Fibroblast of lung (primary cell): ENCODE measurements at places on chromosomes 3 and 15. TPM values are rescaled to one million over a fixed set of nuclear protein-coding genes. Genes with fewer than 3 reads are reported as not detected.
A peak's percentile ranks its signal among the peaks of the same experiment; 100 is the strongest.

- DNase-seq = no peak
Observed at GRCh38 chr3:1677576-1678156, 421.0 kb upstream of the CNTN4 start.

DNA sequence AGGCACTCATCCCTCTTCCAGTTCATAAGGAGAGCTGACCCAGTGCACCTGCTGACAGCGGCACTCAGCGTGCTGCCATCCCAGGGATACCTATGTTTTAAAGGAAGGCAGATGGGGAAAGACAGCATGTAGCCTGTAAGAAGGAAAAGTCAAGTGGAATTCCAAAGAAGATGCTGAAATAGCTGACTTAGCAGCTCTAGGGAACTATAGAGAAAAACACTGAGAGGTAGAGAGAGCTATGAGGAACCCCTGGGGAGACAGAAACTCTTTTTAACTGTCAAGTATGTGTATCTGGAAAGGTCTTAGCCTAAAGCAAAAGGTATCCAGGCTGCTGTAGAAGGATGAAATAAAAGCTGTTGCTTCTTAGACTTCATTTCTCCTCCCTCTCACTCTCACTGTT lies 113.4 kb upstream of the BCL6 start:
- DNase-seq = no peak

The DAPK2 gene
- 3.6 and 21.4 TPM in 2 replicates for polyA plus RNA-seq

The STAC gene
- polyA plus RNA-seq = 3.1 and 7.4 TPM in 2 replicates

The A4GNT gene
- polyA plus RNA-seq = not detected in 2 replicates

DNA sequence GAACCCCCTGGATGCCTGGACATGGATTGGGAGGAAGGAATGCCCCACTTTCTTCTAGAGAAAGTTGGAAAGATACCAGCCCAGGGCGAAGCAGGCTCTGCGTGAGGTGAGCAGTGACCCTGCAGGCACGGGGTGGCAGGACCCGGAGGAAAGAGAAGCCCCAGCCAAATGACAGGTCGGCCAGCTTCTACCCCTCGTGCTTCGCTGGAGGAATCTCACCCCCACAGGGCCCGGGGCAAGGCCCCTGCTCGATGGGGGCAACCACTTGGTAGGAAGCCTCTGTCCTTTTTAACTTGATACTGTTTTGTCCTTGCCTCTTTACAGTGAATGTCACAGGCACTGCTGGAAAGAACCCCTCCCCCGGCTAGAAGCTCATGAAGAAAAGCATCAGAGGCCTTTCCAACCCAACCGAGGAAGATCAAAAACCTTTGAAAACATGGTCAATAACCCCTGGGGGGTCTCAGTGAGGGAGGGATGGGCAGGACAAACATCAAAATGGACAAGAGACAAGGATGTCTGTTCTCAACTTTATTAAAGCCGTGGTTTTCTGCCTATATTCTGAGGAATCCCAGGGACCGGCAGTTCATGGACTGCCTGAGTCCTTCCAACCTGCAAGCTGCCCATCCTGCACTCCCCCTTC lies 54.4 kb downstream of the SH3BP5 start:
- DNase-seq = no peak

DNA sequence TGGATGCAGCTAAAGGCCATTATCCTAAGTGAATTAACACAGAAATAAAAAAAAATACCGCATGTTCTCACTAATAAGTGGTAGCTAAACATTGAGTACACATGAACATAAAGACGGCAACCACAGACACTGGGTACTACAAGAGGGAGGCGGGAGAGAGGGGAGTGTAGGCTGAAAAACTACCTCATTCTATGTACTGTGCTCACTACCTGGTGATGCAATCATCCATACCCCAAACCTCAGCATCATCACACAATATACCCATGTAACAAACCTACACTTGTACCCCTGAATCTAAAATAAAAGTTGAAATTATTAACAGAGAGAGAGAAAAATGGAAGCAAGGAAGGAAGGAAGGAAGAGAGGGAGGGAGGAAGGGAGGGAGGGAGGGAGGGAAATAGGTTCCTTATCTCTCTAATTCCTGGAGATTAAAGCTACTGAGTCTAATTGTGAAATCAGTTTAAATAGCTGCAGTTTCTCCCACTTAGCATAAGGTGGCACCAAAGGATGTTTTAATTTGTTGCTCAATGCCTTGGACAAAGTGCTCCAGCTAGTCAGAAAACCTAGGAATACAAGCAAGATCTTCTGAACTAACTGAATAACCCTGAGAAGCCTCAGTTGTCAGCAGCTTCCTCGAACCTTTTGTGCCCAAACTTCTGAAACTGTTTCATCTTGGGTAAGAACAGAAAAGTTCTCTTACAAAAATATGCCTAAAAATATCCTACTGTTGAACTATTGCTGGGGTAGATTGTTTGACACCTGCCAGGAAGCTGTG lies 79.4 kb upstream of the ATP11B start:
- peak; percentile 82 for DNase-seq

- DNase-seq = no peak
Observed at GRCh38 chr3:83662381-83662960, 1296.3 kb upstream of the CADM2 start.

DNA sequence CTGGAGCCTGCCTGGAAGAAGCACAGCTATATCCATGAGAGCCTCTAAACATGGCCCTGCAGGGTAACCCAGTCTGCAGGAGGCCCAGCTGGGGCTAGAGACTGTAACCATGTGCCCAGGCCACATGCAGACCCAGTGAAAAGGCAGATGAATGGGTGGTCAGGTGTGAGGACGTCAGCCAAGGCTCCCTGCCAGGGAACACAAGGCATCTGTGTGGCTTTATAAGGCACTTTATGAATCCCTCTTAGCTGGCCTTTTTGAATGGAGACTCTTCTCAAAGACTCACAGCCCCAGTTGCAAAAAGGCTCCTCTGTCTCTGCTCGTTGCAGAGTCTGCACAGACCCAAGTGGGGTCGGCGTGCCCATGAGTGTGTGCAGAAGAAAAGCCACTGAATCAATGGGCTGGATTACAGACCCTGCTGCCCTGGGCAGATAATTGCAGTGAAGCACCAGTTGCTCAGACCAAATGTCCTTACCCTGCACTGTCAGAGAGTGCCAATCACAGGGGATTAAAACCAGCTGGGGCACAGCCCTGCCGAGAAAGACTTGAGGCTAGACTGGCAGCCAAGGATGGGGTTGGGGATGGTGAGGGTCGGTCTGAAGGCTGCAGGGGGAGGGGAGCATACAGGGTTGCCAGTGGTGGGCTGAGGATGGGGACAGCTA lies 154.2 kb downstream of the RAB11A start:
- peak; percentile 20 for DNase-seq

- DNase-seq = peak; percentile 6
Observed at GRCh38 chr3:65902304-65902793, 136.4 kb downstream of the MAGI1 start.

- peak; percentile 23 for DNase-seq
Observed at GRCh38 chr3:4290272-4290893, 12.8 kb upstream of the SETMAR start.

- no peak for DNase-seq
Observed at GRCh38 chr3:54355800-54356199, 233.4 kb downstream of the CACNA2D3 start.

DNA sequence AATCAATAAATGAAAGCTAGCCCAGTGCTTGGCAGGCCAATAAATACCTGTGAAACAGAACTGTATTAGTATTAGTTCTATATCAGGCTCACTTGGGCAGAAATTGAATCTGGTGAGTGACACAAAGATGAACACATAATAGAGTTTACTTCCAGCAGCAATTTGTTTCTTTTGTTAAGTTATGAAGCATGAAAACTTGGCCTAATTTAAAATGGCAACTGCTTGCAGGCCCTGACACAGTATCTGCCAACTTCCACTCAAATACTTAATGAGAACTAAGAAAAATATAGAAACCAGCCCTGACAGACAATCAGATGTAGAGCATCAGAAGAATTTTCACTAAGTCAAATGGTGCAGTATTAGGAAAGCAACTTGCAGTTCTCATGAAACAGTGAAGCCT lies 37.6 kb upstream of the LRIG1 start:
- no peak for DNase-seq

GRCh38 chr3:51945926-51946705 lies 4.0 kb downstream of the PARP3 start:
- DNase-seq = no peak

DNA sequence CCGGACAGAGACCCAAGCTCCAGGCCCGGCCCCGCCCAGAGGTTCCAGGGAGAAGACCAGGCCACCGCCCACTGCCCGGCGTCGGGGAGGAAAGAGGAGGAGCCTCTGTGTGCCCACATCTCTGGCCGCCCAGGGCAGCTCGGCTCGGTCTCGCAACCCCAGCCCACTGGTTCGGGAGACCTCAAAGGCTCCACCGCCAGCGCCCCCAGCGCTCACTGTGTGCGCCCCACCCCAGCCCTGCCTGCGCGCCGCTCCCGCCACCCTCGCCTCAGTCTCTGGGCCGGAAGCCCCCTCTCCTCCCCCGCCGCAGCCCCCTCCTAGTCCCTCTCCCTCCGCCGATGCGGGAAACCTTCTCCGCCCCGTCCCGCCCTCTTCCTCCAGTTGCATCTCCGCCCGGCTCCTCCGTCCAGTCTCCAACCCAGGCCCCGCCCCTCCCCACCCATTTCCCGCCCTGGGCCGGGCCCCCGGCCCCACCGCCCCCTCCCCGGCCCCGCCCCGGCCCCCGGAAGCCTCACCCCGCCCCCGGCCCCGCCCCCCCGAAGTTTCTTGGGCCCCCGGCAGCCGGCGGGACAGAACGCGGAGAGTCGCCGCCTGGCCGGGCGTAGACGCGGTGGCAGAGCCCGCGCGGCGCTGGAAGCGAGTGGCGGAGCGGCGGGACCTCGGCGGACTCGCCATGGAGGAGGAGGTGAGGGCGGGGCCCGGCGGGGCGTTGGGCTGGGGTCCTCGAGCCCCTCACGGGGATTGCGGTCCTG lies at the start of gene PLEKHO2:
Gene PLEKHO2 (plus strand): TSS at position 572 of the 752 bp plus-strand sequence. CDS start 102 bp downstream, at position 674.
- peak; percentile 96 for DNase-seq

DNA sequence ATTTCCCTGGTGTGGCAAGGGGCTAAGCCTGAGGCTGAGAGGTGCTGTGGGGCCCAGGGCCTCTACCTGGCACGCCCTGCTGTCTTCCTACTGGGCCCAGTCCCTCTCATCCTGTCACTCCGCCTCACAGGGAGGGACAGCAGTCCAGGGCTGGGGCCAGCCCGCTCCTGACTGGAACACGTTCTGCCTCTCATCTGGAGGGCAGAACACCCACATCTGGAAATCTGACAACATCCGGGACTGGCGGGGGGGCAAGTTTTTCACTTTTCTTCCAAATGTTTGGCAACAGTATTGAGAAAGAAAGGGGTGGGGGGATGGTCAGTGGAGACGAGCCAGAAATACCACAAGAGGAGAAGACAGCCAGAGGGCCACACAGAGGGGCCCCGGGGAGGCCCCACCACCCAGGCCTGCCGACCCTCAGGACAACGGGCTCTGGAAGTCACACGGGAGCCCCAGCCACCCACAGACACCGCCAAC lies 1.8 kb upstream of the MYL3 start:
- no peak for DNase-seq

DNA sequence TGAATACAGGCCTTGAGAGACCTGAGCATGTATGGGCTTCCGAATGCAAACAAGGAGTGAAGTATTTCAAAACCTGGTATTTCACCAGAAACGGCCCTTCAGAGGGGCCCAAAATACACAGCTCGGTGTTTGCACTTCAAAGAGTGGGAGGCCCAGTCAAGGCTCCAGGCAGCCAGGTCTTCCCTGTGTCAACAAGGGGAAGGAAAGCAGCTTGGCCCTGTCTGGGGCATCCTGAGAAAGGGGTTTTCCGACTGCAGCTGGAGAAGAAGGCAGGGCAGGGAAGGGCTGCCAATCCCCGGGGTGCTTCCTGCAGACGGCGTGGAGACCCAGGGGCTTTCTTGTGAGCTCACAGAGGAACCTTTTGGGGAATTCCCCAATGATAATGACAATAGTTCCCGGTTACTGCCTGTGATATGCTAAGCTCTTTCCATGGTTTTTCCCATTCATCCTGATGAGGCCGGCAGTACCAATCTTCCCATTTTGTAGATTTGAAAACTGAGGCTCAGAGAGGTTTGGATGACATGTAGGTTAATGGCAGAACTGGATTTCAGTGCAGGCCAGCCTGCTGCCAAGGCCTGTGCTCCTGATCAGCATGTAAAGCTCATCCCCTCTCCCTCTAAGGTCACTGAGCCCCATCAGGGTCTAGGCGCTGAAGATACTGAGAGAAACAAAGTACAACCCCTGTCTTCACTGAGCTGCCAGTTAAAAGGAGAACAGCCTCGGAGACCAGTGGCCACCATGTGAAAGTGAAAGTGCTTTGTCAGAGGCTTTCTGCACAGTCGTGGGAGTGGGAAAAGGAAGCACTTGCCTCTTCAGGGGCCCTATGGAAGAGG lies 43.0 kb upstream of the TLE3 start:
- DNase-seq = no peak

- DNase-seq = peak; percentile 97
Observed at GRCh38 chr3:30578479-30578878, 27.9 kb upstream of the TGFBR2 start.

DNA sequence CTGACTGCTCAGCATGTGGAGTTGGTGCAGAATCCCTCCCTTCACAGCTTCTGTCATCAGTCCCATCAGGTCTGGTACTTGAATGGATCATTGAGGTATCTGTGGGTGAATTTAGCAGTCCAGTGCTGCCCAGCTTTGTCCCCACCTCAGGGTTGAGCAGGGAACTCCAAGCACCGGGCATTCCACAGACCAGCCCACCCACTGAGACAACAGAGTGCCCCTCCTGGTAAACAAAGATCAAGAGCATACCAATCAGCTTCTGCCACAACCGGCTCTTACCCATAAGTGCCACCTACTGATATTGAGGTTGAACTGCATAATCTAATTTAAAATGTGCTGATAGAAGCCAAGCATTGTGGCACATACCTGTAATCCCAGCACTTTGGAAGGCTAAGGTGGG lies 57.1 kb upstream of the FXR1 start:
- peak; percentile 1 for DNase-seq
